ENCODE measurements at places on chromosomes 2 and 18.

- no peak for DNase-seq
Measured at GRCh38 chr2:31828891-31829290, 181.9 kb downstream of the MEMO1 start.

DNA sequence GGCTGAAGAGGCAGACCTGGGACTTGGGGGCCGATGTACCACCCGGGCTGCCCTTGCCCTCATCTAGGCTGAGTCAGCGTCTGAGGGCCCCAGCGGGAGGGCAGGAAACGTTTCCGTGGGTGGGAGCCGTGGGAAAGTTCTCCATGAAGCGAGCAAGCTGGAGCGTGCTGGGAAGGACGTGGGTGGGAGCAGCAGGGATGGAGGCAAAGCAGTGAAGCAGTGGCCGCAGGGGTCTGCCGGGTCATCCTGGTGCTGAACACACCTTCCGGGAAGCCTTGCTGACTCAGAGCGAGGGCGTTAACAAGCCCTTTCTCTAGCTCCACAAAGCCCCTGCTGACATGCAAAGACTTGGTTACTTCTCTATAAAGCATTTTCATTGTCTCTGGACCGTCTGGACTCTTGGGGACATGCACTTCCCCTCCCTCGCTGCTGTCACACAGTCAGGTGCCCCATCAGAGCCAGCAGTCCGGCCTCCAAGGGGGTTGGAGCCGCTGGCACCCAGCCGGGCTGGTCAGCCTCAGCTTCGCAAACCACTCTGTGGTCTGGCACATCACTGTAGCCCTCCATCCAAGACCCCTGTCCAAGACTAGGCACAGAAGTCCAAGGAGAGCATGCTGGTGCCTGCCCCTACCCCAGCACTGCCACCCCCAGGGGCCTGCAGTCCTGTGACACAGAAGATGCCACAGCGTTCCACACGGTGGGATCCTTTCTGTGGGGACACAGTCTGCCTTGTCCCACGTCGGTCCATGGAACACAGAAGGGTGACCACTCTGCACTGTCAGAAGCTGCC, 115.1 kb upstream of the GPC1 start:
- no peak for DNase-seq

DNA sequence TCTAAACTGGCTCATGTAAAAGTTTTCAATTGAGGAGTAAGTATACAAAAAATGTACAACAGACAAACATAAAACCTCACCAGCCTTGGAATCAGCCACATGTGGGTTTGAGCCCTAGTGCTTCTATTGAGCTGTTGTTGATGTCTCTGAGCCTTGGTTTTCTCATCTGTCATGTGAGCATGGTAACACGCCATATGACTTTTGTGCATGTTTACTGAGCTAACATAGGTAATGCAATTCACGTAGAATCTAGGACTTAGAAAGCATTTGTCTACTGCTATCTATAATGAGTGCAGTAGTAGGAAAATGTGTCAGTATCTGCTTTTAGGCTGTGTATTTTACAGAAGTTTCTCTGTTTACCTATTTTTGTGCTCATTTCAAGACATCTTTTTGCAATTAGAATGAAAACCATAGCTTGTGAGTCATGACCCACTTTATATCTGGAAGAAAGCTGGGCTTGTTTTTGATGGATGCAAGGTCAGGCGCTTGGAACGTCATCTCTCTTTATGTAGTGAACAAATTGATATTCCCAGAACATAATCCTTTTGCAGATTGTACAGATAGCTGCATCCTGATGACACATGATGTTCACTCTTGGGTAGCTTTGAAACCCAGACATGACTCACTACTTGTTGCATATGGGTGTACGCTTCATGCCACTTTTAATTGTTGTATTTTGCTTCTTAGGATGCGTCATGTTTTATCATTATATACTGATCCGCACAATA, 94.3 kb downstream of the RNF144A start:
- no peak for DNase-seq

- no peak for DNase-seq
Measured at GRCh38 chr2:181924336-181924735, 32.8 kb downstream of the ITPRID2 start.

DNA sequence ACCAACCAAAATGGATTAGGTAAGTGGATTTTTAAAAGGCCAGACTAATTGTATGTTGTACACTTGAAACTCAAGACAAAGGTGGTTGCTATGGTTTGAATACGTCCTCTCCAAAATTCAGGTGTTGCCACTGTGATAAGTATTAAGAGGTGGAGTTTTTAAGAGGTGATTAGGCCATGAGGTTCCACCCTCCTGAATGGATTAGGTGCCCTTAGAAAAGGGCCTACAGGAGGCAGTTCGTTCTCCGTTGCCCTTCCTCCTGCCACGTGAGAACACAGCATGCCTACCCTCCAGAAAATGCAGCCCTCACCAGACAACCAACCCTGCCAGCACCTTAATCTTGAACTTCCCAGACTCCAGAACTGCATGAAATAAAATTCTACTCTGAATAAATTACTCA, 51.2 kb downstream of the CHMP3 start:
- no peak for DNase-seq

DNA sequence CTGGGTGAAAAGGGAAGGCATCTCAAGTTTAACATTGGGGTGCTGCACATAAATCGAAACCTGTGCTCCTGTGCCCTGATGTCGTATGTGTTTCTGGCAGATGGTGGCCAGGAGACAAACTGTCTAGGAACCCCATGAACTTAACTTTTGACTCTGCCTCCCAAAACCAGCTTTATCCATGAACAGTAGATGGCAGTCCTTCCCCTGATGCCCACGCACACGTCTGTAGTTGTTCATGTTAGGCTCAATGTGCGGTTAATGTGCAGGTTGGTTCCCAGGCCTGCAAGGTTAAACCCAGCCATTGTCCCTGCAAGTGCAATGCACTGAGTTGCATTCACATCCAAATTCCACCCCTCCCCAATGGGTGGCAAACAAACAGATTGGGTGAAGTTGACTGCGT, 44.1 kb upstream of the SIX3 start:
- no peak for DNase-seq

Measured in stimulated activated CD4-positive, alpha-beta T cell treated with anti-CD3 and anti-CD28 coated beads, Interleukin-2, amount 100 ng/mL, for 48 hours (primary cell).